Cardiac septum (tissue), 1 donor: ENCODE measurements at places on chromosomes 7 and 10. TPM values are rescaled to one million over a fixed set of nuclear protein-coding genes. Genes with fewer than 3 reads are reported as not detected.

DNA sequence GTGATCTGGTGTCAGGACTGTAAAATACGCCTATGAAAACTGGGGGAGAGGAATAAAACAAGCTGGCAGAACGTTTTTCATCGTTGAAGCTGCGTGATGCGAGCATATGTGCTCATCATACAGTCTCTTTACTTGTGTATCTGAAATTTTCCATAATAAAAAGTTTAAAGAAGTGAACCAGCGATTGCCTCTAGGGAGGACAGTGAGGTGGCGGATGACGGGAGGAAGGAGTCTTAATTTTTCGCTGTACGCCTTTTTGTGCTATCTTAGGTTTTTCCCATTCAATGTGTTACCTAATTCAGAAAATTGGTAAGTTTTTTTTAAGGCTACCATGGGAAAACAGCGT is 891 bp upstream of the WAPL start:
- DNase-seq, result no peak

DNA sequence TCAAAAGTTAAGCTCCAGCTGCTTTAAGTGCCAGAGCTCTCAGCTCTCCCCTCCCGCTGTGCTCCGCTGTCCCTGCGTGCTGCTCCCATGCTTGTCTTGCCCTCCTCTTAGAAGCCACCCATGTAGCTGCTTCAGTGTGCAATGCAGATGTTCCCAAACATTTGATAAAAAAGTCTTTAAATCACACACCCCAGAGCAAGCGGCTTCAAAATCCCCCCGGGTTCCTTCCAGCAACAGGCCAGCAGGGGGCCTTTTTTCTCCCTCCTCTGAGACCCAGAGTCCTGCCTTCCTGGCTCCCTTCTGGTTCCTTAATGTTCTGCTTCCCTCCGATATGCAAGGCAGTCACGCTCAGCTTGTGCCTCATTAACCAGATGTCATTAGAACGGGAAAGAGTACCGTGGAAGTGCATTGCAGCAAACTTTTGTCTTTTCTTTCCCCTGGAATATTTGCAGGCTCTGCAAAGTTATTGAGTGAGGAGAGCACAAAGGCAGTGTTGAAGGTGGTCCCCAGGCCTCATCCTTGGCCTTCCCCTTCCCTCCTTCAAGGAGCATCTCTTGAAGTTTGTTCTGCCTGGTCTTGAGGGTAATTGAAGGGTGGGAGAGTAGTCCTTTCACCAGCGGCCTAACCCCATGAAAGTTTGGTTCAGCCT is 25.5 kb downstream of the LDB3 start:
- no peak for DNase-seq

Gene CYP2C19
- total RNA-seq, result not detected

Gene NEUROD6
- not detected for total RNA-seq
